ENCODE measurements at places on chromosomes 16 and 17.

DNA sequence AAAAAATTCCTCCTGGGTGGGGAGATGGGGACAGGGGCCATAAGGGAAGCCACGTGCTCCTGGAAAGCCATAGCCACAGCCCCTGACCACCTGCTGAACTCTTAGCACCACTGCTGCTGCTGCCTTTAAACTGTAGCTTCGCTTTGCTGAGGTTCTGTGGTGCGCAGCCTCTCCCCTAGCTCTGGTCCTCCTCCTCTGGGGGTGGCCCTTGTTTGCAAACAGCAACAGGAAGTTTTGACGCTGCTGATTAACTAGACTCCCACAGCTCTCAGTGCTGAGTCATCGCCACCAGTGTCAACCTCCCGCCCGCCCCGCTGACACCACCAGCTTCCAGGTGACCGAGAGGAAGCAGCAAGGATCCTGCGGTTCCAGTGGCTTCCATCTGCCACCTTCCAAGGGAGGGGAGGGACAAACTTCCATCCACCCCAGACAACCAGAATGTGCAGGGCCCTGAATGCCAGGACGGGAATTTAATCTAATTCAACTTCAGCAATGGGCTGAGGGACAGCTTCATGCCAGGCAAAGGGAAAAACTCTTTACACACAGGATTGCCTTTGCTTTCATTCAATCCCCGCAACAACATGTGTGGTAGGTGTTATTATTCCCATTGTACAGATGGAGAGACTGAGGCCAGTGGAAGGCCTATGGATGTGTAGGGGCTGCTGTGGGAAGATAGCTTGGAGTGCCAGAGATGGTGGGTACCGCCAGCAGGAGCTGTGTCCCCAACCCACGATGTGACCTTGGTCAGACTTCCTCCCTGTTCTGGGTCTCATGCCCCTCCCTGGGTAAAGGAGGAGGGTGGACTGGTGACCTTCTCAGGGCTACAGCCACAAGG is 8.1 kb upstream of the KIFC3 start:
- DNase-seq = peak; percentile 78

- no peak for DNase-seq
Observed at GRCh38 chr16:69056421-69056820, 49.0 kb upstream of the HAS3 start.

- peak; percentile 91 for DNase-seq
Observed at GRCh38 chr17:41647940-41648410, 23.6 kb upstream of the KRT17 start.

DNA sequence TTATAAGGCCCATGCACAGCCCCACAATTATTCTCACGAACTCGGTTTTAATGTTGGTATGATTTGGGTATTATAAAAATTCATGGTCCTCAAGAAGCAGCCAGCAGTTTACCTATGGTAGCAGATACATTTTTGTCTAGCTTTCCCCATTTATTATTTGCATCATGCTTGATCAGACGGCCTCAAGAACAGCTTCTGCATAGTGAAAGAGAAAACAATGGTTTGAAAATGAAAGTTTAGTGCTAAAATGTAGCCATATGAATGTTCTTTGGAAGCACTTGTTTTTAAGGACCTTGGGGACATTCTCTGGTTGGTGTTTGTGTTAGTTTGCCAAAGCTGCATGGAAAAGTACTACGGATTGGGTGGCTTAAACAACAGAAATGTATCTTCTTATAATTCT is 72.4 kb upstream of the CPHXL start:
- no peak for DNase-seq

DNA sequence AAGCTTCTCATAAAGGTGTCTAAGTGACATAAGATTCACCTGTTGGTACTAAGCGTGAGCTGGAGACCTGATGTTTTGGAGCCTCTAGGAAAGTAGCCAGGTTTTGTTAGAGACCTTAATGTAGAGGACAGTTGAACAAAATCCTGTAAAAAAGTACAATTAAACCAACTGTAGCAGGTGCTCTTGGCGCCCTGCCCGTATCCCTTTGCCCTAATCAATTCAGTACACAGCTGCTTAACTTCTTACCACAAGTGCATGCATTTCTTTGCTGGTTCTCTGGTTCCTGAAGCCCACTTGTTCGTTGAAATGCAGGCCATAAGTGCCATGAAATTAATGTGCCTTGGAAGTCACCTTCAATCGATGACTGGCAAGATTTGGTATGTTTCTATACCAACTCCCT is 24.4 kb downstream of the GLP2R start:
- no peak for DNase-seq

GRCh38 chr17:82745524-82745923 is 6.3 kb upstream of the TBCD start:
- no peak for DNase-seq

DNA sequence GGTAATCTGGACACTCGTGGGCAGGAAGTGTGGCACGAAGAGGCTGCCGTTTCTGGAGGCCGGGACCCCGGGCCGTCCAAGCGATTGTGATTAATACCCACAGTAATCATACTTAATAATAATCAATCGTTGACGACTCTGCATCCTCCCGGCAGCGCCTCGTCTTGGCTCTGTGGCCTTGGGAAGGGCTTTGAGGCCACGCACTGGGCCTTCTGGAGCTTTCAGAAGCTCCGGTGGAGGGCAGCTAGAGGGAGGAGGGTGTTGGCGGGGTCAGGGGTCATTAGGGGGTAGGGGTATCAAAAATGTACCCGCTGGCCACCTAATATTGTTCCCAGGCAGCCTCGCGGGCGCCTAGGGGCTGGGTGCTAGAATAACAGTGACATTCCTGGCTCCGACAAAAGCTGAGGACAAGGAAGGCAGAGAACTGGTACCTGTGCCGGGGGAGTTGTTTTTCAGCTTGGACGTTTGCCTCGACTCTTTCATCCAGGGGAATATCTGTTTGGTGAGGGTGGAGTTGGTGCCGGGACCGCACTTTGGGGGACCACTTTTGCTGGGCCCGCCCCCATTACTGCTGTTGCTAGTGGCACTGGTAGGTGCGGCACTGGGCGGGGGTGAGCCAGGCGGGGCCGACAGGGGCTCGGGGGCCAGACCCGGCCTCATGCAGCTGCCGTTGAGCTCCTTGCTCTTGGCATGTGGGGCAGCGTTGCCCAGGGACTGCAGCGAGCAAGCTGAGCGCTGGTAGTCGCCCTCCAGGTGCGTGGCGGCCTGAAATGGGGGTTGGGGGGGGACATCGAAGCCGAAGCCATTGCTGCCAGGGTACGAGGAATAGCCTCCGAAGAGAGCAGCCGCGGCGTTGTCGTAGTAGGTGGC is 6.9 kb upstream of the HOXB2 start:
- DNase-seq = no peak

DNA sequence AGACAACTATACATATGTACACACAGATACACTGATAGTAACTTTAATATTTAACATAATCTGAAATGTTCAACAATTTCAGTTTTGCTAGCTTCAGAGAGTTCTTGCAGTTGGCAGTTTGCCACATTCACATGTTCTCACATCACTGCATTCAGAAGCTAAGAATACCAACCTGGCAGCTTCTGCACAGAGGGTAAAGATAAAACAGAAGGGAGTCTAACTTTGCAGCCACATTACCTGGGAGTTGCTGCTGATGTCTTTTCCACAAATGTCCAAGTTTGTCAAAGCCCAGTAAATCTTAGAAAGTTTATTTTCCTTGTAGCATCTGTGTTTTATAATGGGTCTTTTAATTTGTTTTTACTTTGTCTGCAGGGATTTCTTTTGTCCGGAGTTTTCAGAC is 332.0 kb downstream of the BCAS3 start:
- no peak for DNase-seq

GRCh38 chr17:51128076-51128475 is 7.4 kb upstream of the SPAG9 start:
- DNase-seq = no peak

GRCh38 chr16:86854626-86855294 is 276.4 kb downstream of the FOXL1 start:
- DNase-seq = no peak

GRCh38 chr16:70804153-70804733 is 3.3 kb upstream of the VAC14 start:
- no peak for DNase-seq

GRCh38 chr16:11557801-11558200 is 28.9 kb downstream of the LITAF start:
- DNase-seq = no peak

- no peak for DNase-seq
Observed at GRCh38 chr16:28069971-28070794, 6.7 kb upstream of the GSG1L start.

DNA sequence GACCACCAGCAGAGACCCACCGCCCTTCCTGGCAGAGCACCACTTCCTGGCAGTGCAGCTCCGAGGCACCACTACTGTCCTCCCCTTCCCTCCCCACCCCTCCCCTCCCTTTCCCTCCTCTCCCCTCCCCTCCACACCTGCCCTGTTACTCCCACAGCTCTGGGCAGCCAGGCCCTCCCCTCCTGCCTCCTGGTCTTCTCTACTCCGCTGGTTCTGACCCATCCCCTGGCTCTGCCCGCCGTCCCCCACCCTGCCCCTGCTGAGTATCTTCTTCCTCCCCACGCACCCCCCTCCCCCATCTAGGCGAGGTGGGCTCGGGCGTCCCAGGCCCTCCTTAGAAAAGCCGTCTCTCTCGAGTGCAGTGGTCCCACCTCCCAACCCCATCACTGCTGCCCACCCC is 77.7 kb downstream of the AMFR start:
- DNase-seq = no peak

DNA sequence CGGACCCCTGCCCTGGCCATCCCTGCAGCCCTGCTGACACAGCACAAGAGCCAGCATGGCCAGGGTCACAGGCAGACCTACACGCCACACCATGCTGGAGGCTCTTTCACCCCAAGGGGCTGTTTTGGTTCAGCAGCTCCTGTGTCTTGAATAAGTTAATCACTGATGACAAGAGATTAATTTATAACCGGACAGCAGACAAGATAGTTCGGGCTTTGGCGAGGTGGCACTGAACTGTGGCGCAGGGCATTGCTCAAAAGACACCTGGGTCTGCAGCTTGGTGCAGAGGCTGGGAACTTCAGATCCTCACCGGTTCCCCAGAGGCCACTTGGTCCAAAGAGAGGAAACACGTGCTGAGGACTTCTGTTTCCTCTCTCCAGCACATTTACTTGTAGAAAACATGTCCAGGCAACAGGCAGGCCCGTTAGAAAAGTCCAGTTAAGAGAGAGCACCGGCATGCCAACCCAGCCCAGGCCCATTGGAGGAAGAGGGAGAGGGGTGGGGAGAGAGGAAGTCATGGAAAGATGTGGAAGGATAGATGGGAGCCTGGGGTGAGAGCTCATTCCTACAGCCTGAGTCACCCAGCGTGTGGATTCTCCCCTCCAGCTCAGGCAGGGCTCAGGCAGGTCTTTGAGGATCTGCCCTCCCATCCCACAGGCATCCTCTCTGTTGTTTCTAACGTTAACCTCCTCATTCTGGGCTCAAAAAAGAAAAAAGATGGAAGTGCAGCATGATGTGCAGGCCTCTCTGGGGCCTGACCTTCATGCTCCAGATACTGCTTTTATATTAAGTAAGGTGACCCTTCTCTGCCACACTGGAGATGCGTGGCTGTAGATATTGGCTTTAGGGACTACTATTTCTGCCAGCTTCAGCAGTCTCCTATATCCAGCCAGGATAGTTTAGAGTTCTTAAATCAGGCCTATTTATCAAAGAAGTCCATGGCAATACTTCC is 80.0 kb upstream of the HNF1B start:
- DNase-seq = no peak
